Stimulated activated CD8-positive, alpha-beta memory T cell treated with anti-CD3 and anti-CD28 coated beads, Interleukin-7, amount 100 ng/mL, for 24 hours (primary cell): ENCODE measurements at places on chromosomes 5 and 9.

GRCh38 chr9:68429631-68430030 is 73.2 kb downstream of the PGM5 start:
- DNase-seq = no peak

GRCh38 chr9:122268041-122268814 is 3.5 kb downstream of the MRRF start:
- no peak for DNase-seq

- DNase-seq = no peak
Observed at GRCh38 chr5:78647838-78648358, 674 bp downstream of the LHFPL2 start.

DNA sequence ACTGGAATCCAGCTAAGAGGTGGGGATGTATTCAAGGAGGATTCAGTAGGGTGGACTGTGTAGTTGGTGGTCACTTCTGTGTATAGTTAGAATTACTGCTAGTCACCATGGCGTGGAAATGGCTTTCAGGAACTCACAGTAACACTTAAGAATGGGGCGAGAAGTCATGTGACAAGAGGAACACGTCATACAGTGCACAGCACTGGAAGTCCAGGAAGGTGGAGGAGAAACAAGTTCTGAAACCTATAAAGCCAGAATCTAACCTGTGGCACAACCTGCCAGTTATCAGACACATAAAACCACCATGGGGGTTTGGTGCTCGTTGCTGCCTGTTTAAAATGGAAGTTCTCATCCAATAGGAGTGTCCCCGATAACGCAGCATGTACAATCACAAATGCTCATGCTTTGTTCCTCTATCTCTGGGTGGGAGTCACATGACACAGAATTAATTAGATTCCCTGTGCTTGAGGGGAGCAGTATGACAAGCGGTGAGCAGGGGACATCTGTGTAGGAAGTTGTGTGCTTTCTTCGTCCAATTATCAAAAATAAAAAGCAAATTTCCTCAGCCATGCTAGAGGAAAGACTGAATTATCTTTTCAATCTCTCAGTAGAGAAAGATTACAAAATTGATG is 193.0 kb downstream of the SPOCK1 start:
- DNase-seq = no peak

- no peak for DNase-seq
Observed at GRCh38 chr9:98732801-98733200, 24.1 kb upstream of the GABBR2 start.

DNA sequence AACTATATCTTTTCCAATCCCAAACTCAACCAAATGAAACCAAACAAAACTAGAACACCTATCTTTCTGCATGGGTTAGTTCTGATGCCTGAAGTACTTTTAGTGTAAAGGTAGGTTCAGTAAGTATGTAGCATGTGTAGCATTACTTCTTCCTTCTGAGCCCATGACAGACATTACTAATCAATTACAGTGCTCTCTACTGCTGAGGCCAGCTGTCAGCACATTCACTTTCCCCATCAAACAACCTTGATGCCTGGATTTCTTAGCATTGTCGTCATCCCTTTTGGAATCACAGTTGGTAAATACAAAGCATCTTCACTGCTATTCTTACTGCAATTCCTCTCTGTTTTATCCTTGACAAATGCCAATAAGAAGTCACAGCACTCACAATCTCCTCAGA is 103.2 kb downstream of the PTTG1 start:
- DNase-seq = no peak

DNA sequence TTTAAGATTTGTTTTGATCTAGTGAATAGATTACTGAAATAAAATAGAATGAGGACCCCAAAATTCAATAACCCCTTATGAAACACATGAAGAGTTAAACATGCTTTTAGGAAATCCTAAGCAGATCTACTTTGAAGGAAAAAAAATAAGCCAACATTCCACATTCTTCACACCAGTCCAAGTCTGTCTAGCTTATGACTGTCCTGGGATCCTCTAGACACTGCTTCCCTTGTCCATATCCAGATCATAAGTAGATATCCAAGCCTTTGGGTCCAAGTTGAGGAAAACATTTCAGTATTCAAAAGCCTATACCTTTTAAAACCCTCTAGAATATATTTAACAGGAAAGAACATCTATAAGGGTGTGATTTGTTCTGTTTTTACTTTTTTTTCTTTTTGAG is 58.8 kb upstream of the MINAR2 start:
- no peak for DNase-seq

GRCh38 chr5:16483361-16483760 is 17.8 kb upstream of the ZNF622 start:
- no peak for DNase-seq

- no peak for DNase-seq
Observed at GRCh38 chr5:58074222-58074621, 385.7 kb downstream of the PLK2 start.

DNA sequence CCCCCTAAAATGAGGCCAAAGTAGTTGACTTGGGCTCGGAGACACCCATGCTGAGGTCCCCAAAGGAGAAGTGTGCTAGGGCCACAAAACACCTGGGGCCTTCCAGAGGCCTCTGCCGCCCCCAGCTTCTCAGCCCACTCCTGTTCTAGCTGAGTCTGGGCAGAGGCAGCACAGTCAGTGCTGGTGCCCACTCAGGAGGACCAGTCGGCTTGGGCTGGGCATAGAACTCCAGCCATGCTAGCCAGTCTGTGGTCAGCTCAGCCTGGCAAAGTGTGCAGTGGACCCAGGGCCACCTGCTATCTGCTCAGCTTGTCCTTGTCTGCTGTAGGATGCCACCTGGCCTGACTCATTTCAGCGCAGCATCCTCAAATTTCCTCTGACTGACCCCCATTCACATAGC is 254.6 kb downstream of the FSTL4 start:
- no peak for DNase-seq

- no peak for DNase-seq
Observed at GRCh38 chr5:69046375-69046957, 47.3 kb upstream of the SLC30A5 start.

DNA sequence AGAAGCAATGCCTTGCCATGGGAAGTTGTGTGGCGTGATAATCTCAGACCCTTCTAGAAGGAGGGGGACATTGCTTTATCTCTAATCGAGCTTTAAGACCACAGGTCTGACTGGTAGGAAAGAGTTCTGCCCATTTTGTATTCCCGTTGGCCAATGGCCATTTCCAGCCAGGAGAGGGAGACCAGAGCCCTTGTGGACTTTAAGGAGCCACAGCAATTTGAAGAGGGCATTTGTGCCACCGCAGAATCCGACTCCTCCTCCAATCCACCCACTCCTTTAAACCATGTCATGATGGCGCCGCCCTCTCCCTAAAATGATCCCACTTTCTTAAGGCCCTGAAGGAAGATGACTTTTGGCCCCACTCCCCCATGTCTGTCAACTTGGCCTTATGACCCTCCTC is 560.5 kb upstream of the ADAMTS16 start:
- no peak for DNase-seq

GRCh38 chr9:136050701-136051452 is 44.2 kb downstream of the NACC2 start:
- no peak for DNase-seq

GRCh38 chr5:63081402-63081801 is 502.8 kb downstream of the LRRC70 start:
- DNase-seq = no peak

DNA sequence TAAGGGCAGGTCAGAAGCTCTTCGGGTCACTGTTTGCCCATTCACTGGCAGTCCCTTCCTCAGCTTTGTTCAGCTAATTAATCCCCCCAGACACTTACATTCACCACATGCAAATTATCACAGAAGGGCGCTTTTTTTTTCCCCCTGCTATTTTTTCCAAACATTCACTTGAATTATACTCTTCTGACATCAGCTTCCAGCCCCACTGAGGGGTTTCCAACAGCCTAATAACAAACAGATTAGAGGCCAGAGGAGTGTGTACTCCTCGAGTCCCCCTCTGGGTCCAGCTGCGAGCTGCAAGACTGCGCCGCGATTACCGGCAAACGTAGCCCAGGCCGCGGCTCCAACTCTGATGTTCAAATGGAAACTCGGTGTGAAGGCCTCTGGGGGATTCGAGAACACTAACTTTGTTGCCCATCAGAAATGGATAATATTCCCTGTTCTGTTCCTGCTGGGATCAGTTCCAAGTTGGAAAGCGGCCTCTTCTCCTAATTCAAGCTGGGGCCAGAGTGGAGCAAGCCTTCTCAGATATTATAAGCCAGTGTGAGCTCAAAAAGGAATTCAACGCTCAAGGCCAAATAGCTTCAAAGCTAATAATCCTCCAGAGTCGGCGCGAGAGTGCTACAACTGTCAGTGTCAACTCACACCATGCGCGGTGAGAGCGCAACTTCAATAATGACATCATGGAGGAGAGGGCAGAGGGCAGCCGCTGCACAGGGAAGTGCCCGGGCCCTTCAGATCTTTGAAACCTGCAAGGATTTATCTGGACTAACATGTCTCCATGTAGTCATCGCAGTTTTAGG is 560.8 kb downstream of the BNC2 start:
- no peak for DNase-seq

DNA sequence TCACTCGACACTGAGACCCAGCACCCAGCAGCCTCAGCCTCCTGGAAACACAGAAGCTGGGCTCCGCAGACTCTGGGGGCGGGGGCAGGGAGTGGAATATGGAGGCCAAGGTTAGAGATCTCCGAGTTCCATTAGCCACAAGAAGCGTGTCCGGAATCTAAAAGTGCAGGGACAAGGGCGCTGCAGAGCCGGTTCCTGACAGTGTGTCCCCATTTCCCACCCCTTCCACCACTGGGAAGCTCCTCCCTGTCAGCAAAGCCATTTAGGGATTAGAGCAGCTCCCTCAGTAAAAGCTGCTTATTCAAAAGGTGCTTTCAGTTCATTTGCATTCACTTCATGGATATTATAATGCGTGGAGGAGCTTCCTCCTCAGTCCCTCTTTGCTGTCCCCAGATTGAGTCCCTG is 74.1 kb upstream of the HSPA9 start:
- no peak for DNase-seq
